ENCODE measurements at places on chromosomes 5 and 9.

- DNase-seq, result no peak
- H3K4me3 ChIP-seq, result no peak overlapping the region
- H3K4me1 ChIP-seq, result no peaks in the 10 kb centered on the region
- no peaks in the 10 kb centered on the region for H3K36me3 ChIP-seq
- H3K27me3 ChIP-seq, result peaks cover 17% of the 10 kb centered on the region
- H3K27ac ChIP-seq, result no peak overlapping the region
Measured at GRCh38 chr9:116796669-116797068, 109.6 kb downstream of the TRIM32 start.

DNA sequence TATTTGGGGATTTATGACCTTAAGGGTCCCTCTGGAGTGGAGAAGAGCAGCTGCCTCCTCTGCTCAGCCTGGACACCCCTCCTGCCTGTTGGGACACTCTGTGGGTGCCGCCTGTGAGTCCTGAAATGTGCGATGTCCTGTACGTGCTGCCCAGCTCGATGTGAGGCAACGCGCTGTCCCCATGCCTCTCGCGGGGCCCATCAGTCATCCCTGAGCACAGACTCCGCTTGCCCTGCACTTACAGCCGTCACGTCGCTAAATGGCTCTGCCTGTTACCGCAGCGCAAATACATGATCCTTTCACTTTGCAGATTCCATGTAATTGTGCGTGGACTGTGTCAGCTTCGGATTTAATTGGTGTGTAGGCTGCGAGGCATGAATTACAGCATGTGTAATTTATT is 27.1 kb downstream of the IRX4 start:
- H3K36me3 ChIP-seq, result no peaks in the 10 kb centered on the region
- H3K27me3 ChIP-seq, result peaks cover 54% of the 10 kb centered on the region
- H3K4me3 ChIP-seq, result no peak overlapping the region
- no peak for DNase-seq
- no peaks in the 10 kb centered on the region for H3K4me1 ChIP-seq

DNA sequence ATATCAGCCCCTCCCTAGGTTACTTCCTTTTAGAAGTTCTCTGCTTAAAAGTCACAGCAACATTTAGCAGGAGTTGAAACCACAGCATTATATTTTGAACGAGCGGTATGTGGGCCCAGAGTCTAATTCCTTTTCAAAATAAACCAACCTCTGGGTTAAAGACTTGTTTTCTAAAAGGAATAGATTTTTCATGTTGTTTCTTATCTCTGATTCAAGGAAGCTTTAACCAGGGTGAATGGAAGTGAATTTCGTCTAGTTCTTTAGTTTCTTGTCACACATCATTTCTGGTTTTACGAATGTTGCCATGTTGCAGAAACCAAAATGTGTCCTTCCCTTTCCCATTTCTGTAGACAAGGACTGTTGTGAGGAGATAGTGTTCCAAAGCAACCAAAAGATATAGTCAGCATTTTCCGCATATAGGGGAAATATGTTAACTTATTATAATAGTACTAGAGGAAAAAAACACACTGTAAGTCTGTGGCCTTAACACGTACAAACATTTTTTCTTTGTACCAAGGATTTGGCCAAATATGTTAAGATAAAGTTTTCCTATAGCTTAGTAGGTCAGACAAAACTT is 142.4 kb downstream of the PCSK5 start:
- peaks cover 3% of the 10 kb centered on the region for H3K4me1 ChIP-seq
- no peak overlapping the region for H3K27ac ChIP-seq
- H3K36me3 ChIP-seq, result no peaks in the 10 kb centered on the region
- no peaks in the 10 kb centered on the region for H3K27me3 ChIP-seq
- DNase-seq, result no peak
- H3K4me3 ChIP-seq, result no peak overlapping the region

- DNase-seq, result no peak
- no peaks in the 10 kb centered on the region for H3K4me1 ChIP-seq
- H3K4me3 ChIP-seq, result no peak overlapping the region
- no peaks in the 10 kb centered on the region for H3K36me3 ChIP-seq
- H3K27me3 ChIP-seq, result no peaks in the 10 kb centered on the region
- H3K27ac ChIP-seq, result no peak overlapping the region
Measured at GRCh38 chr5:16812911-16813310, 123.2 kb downstream of the MYO10 start.

GRCh38 chr5:68339921-68340321 is 124.4 kb downstream of the PIK3R1 start:
- no peaks in the 10 kb centered on the region for H3K27me3 ChIP-seq
- peaks cover 3% of the 10 kb centered on the region for H3K36me3 ChIP-seq
- peaks cover 12% of the 10 kb centered on the region for H3K4me1 ChIP-seq
- no peak overlapping the region for H3K4me3 ChIP-seq

DNA sequence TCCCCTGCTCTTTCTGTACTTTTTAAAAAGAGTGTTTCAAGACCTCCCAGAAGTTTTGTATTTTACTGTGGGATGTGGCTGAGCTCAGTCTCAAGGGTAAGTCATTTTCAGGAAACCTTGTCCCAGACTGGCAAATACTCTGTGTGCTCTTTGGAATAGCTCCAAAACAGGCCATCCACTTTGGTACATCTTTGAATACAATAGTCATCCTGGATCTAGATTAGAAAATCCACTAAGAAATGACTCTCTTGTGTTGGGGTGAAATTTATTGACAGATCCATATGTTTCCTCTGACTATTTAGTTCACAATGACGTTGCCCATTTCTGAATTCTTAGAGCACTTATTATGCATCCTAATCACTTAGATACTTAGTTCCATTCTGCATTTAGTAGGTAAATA is 95.2 kb downstream of the PLCXD3 start:
- no peak overlapping the region for H3K27ac ChIP-seq
- H3K36me3 ChIP-seq, result no peaks in the 10 kb centered on the region
- DNase-seq, result no peak
- no peaks in the 10 kb centered on the region for H3K4me1 ChIP-seq
- no peak overlapping the region for H3K4me3 ChIP-seq

- no peak for DNase-seq
- H3K27ac ChIP-seq, result peak overlapping the region; percentile 99
- H3K36me3 ChIP-seq, result peaks cover 39% of the 10 kb centered on the region
- no peaks in the 10 kb centered on the region for H3K27me3 ChIP-seq
Measured at GRCh38 chr9:93026640-93027039, 31.9 kb upstream of the SUSD3 start.

- peaks cover 7% of the 10 kb centered on the region for H3K4me1 ChIP-seq
- peaks cover 3% of the 10 kb centered on the region for H3K36me3 ChIP-seq
Measured at GRCh38 chr5:99187611-99188010, 258.8 kb upstream of the CHD1 start.

GRCh38 chr5:149117970-149118369 is 23.3 kb upstream of the ABLIM3 start:
- no peaks in the 10 kb centered on the region for H3K36me3 ChIP-seq
- no peaks in the 10 kb centered on the region for H3K4me1 ChIP-seq
- H3K27me3 ChIP-seq, result peaks cover 73% of the 10 kb centered on the region
- DNase-seq, result no peak
- no peak overlapping the region for H3K4me3 ChIP-seq

- H3K4me1 ChIP-seq, result no peaks in the 10 kb centered on the region
- no peaks in the 10 kb centered on the region for H3K36me3 ChIP-seq
- H3K27me3 ChIP-seq, result no peaks in the 10 kb centered on the region
- no peak for DNase-seq
- no peak overlapping the region for H3K27ac ChIP-seq
Measured at GRCh38 chr5:166767858-166768257, 1523.6 kb upstream of the WWC1 start.

DNA sequence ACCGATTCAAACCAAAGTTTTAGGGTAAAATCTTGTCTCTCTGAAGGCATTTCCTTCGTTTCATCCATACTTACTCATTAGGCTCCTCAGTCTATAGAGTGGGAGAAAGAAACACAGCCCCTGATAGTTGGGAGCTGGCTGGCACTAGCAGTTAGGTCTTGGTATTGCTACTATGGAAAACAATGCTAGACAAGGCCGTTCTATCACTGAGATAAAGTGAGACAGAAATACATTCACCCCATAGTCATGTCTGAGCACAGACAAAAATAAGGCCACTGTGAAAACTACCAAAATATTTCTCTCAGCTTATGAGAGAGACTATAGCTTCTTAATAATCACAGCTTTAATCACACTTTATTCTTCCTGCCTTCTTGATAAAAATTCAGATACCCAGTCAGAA is 28.7 kb upstream of the KCNV2 start:
- no peak overlapping the region for H3K4me3 ChIP-seq
- no peak overlapping the region for H3K27ac ChIP-seq
- no peaks in the 10 kb centered on the region for H3K4me1 ChIP-seq
- H3K27me3 ChIP-seq, result no peaks in the 10 kb centered on the region

Measured in central memory CD8-positive, alpha-beta T cell (primary cell).